ENCODE measurements at places on chromosomes 3 and 15.

DNA sequence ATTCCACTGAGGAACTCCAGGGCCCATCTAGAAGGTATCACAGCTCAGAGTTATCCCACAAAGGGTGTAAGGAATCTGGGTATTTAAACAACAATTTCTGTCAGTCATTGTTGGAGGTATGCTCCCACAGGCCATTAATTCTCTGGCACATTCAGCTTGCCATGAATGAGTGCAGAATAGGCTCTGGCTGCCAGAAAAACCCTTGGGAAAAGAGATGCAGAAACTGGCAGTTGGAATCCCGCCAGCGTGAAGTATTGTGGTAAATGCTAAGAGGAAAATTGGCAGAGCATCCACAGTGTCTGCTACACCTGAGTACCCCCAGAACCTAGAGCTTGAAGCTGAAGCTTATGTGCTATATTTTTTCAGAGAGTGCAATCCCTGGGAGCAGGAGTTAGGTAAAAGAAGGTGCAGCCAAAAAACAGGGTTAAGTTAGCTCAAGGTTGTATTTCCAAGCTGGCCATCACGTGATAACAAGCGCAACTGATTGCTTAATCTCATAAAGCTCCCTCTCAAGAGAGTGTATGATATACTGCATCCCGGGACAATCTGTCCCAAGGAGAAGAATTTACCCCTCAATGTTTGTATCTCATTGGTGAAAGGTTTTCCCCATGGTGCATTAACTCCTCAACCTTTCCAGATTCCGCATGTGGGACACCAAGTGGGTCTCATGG lies 94.2 kb upstream of the ACP3 start:
- DNase-seq = no peak

- no peak for DNase-seq
Measured at GRCh38 chr3:113153499-113154107, 57.8 kb upstream of the BOC start.

- no peak for DNase-seq
Measured at GRCh38 chr15:57148262-57148661, 228.0 kb upstream of the CGNL1 start.

GRCh38 chr3:122563717-122564025 lies 429 bp downstream of the PARP9 start:
- no peak for DNase-seq

GRCh38 chr3:45211466-45212094 lies 14.5 kb downstream of the TMEM158 start:
- no peak for DNase-seq

Measured in stimulated activated CD4-positive, alpha-beta T cell treated with anti-CD3 and anti-CD28 coated beads, Interleukin-12 subunit alpha, Interleukin-12 subunit beta, amount 100 ng/mL, for 24 hours (primary cell).